ENCODE measurements at places on chromosomes 5 and 9. TPM values are rescaled to one million over a fixed set of nuclear protein-coding genes. Genes with fewer than 3 reads are reported as not detected.

DNA sequence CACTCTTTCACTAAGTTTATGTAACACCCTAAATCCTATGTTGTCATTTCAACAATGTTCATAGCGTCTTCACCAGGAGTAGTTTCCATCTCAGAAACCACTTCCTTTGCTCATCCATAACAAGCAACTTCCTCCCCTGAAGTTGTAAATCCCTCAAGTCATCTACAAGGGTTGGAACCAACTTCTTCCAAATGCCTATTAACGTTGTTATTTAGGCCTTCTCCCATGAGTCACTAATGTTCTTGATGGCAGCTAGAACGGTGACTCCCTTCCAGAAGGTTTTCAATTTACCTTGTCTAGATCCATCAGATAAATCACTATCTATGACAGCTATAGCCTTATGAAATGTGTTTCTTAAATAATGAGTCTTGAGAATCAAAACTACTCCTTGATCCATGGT is 73.3 kb upstream of the TARS1 start:
- no peak for DNase-seq

DNA sequence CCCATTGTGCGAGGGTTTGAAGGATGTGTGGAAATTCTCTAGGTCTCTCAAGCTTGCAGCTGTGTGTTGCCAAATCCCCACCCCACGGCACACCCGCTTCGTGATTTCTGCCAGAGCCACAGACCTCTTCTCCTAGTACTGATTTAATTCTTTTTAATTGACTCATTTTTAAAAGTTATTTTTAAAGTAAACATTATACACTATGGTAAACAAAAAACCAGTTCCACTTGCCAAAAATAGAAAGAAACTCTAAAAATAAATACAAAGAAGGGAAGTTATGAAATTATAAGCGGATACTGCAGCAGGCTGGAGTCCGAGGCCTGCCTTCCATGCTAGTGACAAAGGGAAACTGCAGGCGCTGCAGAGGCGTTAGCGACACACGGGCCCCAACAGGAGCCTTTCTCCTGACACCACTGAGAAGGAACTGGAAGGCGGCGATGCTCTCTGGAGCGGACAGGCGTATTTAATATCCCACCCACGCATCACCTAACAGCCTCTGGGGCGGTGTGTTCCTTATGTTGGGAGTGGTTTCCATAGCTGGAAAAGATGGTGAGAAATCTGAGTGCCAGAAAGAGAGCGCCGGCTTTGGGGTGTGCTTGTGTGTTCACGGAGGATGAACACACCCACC is 122.5 kb downstream of the COL23A1 start:
- peak; percentile 21 for DNase-seq

DNA sequence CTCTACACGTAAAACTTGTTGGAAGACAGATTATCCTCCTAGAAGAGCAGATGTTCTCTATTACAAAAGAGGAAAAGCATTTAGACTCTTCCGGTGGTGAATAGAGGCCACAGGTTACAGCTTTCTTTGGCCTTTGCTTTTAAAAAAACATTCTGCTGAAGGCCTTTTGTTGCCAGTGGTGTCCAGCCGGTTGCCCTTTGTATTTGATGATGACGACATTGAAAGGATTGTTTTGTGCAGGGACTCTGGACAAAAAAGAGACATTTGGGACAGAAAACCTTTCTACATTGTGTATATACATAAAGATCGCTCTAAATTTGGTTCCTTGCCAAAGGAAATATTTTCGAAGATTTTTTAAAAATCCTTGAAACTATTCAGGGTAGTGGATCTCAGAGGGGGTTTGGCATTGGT is 180.3 kb downstream of the C9orf152 start:
- no peak for DNase-seq

- DNase-seq: no peak
These were observed 55.2 kb upstream of the FYB1 start for GRCh38 chr5:39274398-39275085.

- no peak for DNase-seq
These were observed 6.4 kb downstream of the CMBL start for GRCh38 chr5:10301266-10301665.

- no peak for DNase-seq
These were observed 148.1 kb upstream of the TRPC7 start for GRCh38 chr5:136513430-136513829.

DNA sequence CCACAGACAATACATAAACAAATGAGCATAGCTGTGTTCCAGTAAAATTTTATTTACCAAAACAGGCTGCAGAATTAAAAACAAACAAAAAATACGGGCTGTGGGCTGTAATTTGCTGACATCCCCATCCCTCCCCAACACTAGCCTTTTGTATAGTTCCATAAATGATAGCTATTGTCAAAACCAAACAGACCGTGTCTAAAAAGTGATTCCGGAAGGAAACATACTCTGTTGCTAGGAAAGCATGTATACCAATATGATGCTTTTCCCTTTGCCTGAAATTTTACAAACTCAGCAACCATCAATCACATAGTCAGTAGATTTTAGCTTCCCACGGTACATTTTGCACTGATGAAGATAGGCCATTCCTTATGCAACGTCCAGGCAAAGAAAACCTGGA is 80.0 kb downstream of the TMEM215 start:
- no peak for DNase-seq

DNA sequence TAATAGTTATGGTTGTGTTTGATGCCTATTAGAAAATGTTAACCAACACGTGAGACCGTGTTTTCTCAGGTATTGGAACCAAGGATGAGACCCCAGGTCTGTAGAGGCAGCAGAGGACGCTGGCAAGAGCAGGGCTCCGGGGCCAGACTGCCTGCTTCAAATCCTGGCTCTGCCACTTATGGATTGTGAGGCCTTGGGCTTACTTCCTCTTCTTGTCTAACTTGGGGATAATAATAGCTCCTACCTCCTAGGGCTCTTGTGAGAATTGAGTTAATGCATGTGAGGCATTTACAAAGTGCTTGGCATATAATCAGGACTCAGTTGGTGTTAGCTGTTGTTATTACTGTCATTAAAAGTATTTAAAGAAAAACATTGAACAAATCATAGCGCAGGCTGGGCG is 85.5 kb upstream of the PITX1 start:
- no peak for DNase-seq

DNA sequence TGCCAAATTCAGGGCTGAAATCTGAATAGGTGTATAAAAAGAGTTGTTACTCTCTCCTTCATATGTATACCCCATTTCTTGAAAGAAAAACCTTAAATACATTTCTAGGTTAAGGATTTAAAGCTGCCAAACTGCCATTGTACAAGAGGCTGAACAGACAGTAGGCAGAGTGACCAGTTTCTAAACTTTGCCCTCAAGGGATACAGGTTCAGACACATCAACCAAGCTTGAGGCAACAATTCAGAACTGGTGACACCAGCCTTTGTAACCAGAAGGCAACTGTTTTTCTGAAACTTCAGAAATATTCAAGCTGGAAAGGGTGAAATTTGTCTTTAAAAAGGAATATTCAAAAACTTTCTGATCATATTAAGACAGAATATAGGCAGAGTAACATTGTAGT is 47.5 kb downstream of the FAM114A2 start:
- no peak for DNase-seq

DNA sequence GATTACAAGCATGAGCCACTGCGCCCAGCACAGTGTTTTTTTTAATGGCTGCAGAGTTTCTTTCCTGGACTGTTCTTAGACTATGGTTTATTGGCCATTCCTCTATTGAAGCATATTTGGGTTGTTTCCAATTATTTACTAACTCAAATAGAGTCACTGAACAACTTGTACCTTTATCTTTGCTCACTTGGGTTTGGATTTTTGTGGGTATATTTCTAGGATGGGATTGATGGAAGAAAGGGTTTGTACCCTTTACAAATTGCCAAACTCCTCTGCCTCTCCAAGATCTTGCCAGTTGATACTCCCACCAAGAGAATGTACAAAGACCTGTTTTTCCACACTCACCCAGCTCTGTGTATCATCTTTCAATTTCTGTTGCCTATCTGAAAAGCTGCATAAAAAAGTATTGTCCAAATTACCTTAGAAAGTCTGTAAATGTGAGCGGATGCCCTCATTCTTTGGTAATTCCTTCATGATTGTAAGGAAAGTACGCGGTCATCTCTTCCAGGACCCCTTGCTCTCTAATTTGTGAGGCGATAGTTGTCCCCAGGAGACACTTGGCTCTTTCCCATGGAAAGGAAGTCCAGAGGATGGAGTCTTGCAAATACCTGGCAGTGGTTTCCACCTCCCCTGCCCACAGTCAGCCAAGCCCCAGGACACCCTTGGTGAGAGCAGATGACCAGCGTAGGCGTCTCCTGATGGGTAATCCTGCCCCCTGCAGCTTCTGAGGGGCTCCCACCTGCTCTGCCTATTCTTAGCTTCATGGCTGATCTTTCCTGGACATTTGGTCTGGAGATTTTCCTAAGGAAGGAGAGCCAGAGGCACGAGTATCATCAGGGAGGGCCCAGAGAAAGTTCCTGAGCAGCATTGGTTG is 33.0 kb downstream of the ARHGEF37 start:
- no peak for DNase-seq

C7 gene
- not detected for total RNA-seq

ZBTB34 gene
- 7.4 TPM for total RNA-seq

ANKRD31 gene
- 0.26 TPM for total RNA-seq

GLRX gene
- total RNA-seq: 65.3 TPM

All from activated CD8-positive, alpha-beta memory T cell treated with anti-CD3 and anti-CD28 coated beads, Interleukin-2, amount 10 ng/mL, durations not matched to agents 7 days and 5 days (primary cell).